Osteocyte (in vitro differentiated cells): ENCODE measurements at places on chromosomes 11 and 22.

- peak; percentile 95 for DNase-seq
These were observed 17.8 kb upstream of the TMPRSS13 start for GRCh38 chr11:117946842-117947526.

- DNase-seq: no peak
These were observed at the start of gene OR4D9 for GRCh38 chr11:59510941-59511589. Gene OR4D9, plus strand, starts transcription at chr11:59511539. Its CDS starts 3,374 bp downstream, at chr11:59514913.

- no peak for DNase-seq
These were observed 47.7 kb upstream of the NFRKB start for GRCh38 chr11:129943036-129943435.

DNA sequence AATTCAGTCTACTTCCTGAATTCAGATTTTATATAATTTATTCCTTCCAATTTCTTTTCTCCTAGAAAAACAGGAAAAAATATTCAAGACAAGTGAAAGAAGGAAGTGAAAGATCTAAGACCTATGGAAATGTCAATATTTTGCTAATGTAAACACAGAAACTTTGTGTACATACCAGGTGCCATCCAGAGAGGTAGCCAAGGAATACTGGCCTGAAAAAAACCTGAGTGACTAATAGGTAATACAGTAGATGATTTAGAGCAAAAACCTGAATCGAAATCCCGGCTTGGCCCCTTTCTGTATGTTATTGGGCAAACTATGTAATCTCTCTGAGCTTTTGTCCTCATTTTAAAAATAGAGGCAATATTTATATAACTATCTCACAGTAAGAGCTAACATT is 59.2 kb upstream of the FSHB start:
- DNase-seq: no peak

- no peak for DNase-seq
These were observed 109.7 kb upstream of the USP47 start for GRCh38 chr11:11732116-11732515.

- no peak for DNase-seq
These were observed 177.3 kb downstream of the KIRREL3 start for GRCh38 chr11:126823274-126823673.

- no peak for DNase-seq
These were observed 561.0 kb downstream of the INSC start for GRCh38 chr11:15675683-15676082.

- DNase-seq: no peak
These were observed 679 bp downstream of the SPCS2 start for GRCh38 chr11:74949753-74950137.

- DNase-seq: peak; percentile 82
These were observed 758 bp downstream of the PDXP start for GRCh38 chr22:37659066-37659896.

GRCh38 chr11:2156416-2157182 is 4.4 kb downstream of the INS start:
- peak; percentile 95 for DNase-seq
